ENCODE measurements at places on chromosomes 7 and 10.

DNA sequence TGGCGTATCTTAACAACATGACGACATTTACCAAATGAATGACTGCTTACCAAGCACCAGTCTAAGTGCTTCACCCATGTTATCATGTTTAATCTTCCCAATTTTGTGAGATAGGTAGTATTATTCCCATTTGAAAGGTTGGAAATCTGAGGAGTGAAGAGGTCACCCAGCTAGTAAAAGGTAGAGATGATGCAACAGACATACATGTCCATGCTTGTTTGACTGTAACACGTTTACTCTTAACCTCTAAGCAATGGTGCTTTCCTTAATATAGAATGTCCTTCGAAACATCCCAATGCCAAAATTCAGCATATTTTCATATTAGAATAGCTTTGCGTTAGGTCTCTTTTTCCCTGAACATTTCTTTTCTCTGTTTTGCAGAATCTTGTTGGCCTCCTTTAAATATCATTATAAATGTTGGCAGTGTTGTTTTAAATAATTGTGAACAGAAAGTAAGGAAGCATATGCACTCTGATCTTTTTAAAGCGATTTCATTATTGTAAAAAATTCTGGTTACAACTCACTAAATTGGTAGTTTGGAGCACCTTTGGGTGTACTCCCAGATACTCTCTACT, 722.8 kb downstream of the AUTS2 start:
- DNase-seq: no peak

DNA sequence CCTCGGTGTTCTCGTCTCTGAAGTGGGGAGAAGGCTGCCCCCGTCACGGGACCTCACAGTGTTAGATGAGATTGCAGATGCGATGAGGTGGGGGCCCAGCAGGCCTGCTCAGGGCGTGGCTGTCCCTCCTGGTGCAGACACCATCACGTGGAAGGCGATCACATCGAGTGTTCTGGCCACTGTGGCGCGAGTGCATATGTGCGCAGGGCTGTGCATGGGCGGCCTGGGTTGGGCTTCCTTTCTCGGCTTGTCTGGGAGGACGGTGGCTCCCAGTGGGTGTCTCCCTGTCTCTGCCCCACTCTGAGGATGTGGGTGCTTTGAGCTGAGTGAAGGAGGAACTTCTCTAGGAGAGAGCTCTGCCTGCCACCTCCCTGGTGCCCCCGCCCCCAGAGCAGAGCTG, 83.1 kb downstream of the LHPP start:
- DNase-seq: no peak

DNA sequence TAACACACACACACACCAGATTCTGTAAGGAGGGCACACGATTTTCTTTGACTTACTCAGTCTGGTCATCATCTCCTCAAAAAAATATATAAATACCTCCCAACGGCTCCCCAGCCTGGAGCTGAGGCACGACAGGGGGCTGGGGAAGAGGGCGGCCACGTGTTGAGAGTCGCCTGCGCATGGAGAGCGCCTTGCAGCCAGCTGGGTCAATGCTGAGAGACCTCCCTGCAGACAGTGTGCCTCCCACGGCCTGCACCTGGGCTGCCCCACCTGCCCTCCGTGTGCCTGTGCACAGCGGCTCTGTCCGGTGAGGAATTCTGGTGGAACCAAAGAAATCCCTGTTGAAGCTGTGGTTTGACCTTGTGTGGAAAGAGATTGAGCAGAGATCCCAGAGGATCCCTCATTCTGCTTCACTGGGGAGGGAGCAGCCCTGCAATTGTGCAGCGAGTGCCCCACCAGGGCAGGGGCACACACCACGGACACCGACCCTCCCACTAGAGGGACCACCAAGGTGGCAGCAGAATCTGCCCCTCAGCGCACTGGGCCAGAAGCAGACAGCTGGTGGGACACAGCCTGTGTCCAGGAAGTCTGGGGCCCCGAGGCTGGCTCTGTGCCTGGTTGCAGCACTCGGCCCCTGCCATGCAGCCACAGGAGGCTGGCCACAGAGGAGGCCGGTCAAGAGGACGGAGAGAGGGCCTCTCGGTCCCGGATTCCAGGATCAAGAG, 150.5 kb upstream of the PPP2R2D start:
- DNase-seq: no peak

GRCh38 chr10:13481690-13482089, 47.1 kb downstream of the BEND7 start:
- DNase-seq: no peak

DNA sequence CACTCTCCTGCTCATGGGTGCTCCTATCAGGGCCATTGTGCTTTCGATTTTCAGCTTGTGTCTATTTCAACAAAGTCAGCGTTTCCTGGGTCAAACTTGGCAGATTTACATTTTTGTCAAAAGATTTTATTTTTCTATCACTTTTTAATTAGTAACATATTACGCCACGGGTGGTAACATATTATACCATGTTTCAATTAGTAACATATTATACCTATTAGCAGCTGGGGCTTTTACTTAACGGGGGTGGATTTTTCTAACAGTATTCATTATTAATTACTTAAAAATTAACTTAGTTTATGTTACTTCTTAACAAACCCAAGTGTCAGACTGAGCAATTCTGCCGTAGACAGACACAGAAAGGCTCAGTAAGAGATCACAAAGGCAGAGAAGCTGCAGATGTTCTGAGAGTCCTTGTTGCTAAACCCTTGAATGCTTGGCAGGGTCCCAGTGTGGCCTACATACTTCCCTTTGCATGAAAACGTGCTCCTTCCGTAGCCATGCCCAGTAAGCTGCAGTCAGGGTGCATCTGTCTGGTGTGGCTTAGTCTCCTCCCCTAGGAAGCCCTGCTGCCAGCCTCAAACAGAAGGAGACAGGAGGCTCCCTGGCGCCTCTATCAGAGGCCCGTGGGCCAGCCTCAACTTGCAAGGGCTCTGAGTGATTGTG, 263.1 kb upstream of the CXCL12 start:
- no peak for DNase-seq

DNA sequence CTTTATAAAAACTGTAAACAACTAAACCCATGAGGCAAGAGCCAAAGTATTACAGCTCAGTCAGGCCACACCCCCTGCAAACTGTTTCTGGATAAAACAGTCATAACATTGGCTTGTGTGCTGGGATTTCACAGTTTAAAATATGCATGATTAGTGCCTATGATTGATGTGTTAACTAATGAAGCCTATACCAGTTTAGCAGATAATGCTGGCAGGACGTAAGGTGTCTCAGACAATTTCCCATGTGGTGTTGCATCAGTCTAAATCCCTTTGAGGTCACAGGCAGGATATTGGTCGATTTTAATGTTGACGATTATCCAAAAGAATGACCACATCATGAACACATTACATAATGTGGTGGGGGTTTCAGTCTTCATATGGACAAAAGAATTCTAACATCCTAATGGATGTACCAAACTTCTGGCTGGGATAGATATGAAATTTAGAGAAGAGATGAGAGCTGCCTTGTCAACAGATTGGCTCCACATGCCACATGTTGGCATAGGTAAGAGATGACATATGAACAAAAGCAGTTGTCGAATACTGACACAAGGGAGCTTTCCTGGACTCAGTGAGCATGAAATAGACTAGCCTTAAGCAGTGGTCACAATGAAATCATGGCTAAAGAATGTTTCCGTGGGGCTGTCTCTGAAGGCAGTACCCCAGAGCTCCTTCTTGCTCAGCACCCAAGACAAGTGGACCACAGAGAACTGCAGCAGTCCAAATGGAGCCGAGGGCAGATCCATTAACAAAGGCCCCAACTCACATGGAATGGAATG, 445.6 kb downstream of the GFRA1 start:
- DNase-seq: no peak

GRCh38 chr7:74371381-74372341, 82.0 kb upstream of the GTF2IRD1 start:
- no peak for DNase-seq

DNA sequence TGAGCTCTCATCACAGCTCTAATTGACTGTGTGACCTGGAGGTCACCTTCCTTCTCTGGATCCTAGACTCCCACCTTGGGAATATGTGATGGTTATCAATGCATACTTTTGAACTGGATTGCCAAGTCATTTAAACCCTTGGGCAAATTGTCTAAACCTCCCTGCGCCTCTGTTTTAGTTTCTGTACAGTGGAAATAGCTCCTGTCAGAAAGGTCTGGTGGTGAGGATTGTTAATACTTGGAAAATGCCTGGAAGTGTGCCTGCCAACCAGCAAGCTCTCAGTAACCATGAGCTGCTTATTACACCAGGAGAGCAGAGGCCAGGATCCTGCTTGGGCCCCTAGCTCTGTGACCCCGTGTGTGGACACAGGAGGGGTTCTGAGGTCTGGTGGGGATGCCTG, 108.7 kb upstream of the PPIF start:
- no peak for DNase-seq

- no peak for DNase-seq
Measured at GRCh38 chr7:48245751-48246472, 74.7 kb downstream of the ABCA13 start.

- no peak for DNase-seq
Measured at GRCh38 chr7:117375380-117375779, 51.9 kb downstream of the ASZ1 start.

- DNase-seq: no peak
Measured at GRCh38 chr10:32054094-32054493, 2.1 kb downstream of the KIF5B start.

- DNase-seq: no peak
Measured at GRCh38 chr7:25295387-25295786, 67.1 kb upstream of the NPVF start.

- no peak for DNase-seq
Measured at GRCh38 chr7:150942591-150943452, 35.3 kb downstream of the KCNH2 start.

- no peak for DNase-seq
Measured at GRCh38 chr10:7788639-7789286, 786 bp downstream of the ATP5F1C start.

DNA sequence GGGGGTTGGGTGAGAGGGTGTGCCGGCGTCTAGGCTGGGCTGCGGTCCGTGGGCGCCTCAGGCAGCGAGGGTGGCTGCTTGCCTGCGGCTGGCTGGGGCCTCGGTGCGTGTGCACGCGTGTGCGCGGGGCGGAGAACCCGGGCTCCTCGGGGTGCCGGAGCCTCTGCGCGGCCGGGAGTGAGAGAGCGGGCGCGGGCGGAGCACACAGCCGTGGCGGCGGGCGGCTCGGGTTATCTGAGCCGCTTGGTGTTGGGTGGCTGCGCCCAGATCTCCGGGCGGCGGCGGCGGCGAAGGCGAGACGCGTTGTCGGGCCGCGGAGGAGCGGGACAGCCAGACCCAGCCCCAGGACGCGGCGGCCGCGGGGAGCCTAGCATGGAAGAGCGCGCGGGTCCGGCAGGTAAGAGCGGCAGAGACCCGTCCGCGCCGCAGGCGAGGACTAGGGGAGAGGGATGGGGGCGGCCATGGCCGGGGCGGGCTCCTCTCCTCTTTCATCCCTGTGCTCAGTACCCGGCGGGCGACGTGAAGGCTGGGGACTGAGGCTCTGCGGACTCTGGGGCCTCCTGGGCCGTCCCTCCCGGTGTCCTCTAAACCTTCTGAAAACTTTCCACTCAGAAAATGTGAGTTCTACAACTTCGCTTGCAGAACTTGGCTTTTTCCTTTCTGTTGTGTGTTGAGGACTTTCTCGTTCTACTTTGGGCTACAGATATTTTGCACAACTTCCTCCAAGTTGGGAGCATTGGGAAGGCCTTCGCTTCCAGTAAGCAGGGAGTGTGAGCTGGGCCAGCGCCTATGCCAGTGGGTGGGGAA, 9.8 kb upstream of the PAX2 start:
- no peak for DNase-seq

DNA sequence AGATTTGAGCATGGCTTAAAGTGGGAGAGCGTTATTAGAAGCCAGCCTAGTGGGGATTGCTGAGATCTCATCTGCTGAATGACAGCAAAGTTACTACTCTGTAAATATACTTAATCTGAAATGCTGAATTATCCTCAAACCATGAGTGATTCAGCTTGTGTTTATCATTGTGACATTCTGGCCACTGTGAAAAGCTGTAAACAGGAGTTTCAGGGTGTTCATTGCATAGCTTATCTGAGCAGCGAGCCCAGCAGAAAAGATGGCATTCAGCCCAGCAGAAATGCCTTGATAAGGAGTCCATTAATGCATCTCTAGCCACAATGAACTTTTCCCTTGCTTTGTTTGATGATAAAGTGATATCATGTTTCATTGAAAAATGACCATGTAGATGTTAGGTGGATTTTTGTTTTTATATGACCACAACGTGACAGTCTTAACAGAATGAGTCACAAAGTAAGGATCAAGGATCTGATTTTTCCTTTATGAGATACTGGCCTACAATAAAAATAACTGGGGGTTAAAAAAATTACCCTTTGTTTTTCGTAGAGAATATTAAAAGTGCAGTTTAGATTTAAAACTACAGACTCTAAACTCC, 7.8 kb downstream of the TES start:
- no peak for DNase-seq

DNA sequence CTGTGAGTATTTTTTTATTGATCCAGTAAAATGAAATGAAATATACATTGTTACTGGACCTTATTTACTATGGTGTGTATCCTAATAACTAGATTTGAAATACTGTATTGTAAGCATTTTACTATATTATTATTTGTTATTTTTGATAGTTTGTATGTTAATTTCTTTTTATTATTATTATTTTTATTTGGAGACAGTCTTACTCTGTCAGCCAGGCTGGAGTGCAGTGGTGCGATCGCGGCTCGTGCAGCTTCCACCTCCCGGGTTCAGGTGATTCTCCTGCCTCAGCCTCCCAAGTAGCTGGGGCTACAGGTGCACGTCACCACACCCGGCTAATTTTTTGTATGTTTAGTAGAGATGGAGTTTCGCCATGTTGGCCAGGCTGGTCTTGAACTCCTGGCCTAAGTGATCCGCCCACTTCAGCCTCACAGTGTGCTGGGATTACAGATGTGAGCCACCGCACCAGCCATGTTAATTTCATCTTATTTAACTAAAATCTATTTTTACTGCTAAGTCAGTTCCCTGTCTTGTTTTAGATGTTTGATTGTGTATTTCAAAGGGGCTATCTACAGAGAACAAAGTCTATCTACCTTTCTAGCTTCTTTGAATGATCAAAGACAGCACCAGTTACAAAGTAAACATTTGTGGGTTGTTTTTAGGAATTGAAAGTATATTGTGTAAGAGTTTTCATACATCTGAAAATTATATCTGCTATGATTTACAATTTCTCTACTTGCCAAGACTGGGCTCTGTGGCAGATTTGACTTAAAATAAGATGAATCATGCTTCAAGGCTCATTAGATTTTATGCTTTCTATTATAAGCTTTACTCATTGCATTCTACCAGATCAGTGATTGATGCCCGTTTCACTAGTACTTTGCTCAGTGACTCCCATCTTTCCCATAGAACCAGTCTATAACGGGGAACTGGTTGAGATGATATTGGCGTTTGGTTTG, 41.6 kb downstream of the CDC123 start:
- DNase-seq: no peak

DNA sequence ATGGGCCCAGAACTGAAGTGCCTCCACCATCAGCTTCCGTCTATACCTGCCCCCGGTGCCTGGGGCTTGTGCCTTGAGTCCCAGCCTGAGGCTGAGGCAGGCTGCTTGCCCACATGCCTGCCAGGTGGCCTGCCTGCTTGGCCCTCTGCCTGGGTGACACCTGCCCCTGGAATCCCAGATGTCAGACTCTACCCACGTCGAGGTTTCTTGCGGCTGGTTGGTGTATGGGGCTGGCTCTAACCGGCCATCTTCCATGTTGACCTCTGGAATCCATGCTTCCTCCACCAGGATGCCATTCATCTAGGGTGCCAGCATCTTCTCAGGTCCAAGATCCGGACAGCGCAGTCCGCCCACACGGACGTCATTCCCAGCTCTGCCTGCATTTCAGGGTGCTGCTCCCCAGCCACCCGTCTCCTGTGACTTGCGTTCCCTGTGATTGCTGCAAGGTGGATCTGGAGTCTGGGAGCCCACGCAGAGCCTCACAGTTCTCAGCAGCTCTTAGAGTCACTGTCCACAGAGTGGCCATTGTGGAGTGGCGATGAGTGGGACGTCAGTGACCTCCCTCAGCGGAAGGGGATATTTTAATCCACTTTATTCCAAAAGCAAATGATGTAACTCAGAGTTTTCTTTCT, 298.1 kb downstream of the TCERG1L start:
- no peak for DNase-seq
